Activated T-helper 17 cell treated with anti-CD3 and anti-CD28 coated beads, Interleukin-2, amount 50 U/mL, for 72 hours (primary cell): ENCODE measurements at places on chromosomes 6 and 20. TPM values are rescaled to one million over a fixed set of nuclear protein-coding genes. Genes with fewer than 3 reads are reported as not detected.

- ATAC-seq: peak; percentile 11
- no peak overlapping the region for H3K27ac ChIP-seq
- no peaks in the 10 kb centered on the region for H3K27me3 ChIP-seq
- peaks cover 42% of the 10 kb centered on the region for H3K36me3 ChIP-seq
- H3K4me1 ChIP-seq: peaks cover 14% of the 10 kb centered on the region
Observed at GRCh38 chr6:29948277-29948676, 5.9 kb downstream of the HLA-A start.

DNA sequence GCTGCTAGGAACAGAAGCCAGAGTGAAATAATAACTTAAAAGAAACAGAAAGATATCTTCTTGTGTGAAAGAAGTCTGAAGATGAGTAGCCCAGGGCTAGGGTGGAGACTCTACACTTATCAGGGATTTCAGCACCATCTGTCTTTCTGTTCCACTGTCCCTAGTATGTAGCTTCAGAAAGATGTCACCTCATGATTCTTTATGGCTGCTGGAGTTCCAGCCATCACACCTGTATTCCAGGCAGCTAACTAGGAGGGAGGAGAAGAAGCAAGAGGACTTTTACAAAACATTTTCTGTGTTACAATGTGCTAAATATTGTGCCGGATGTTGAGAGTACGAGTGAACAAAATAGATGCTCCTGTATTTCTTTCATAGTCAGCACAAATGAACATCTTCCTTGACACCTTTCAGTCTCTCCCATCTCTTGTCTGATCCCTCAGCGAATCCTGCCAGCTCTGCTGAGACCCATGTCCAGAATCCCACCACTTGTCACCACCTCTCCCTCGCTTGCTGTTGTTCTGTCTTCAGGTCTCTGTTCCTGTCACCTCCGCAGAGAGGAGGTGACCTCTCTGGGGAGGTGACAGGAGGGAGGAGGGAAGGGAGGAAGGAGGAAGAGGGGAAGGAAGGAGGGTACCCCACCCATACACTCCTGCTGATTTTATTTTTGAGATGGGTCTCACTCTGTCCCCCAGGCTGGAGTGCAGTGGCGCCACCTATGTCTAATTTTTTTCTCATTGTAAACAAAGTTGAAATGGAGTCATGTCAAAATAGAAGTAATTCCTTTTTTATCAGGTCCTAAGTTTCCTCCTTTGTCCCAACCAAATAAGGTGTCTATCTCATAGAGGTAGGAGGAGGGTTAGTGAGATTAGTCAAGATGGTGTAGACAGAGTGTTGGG lies 188.9 kb downstream of the TFAP2C start:
- peaks cover 3% of the 10 kb centered on the region for H3K27me3 ChIP-seq
- no peaks in the 10 kb centered on the region for H3K36me3 ChIP-seq
- no peak for ATAC-seq
- H3K27ac ChIP-seq: no peak overlapping the region
- H3K4me1 ChIP-seq: no peaks in the 10 kb centered on the region
- H3K4me3 ChIP-seq: no peak overlapping the region

- peaks cover 3% of the 10 kb centered on the region for H3K27me3 ChIP-seq
- ATAC-seq: no peak
- H3K4me1 ChIP-seq: no peaks in the 10 kb centered on the region
- no peaks in the 10 kb centered on the region for H3K36me3 ChIP-seq
- H3K27ac ChIP-seq: no peak overlapping the region
Observed at GRCh38 chr20:30811885-30812671, 445.4 kb upstream of the DEFB115 start.

DNA sequence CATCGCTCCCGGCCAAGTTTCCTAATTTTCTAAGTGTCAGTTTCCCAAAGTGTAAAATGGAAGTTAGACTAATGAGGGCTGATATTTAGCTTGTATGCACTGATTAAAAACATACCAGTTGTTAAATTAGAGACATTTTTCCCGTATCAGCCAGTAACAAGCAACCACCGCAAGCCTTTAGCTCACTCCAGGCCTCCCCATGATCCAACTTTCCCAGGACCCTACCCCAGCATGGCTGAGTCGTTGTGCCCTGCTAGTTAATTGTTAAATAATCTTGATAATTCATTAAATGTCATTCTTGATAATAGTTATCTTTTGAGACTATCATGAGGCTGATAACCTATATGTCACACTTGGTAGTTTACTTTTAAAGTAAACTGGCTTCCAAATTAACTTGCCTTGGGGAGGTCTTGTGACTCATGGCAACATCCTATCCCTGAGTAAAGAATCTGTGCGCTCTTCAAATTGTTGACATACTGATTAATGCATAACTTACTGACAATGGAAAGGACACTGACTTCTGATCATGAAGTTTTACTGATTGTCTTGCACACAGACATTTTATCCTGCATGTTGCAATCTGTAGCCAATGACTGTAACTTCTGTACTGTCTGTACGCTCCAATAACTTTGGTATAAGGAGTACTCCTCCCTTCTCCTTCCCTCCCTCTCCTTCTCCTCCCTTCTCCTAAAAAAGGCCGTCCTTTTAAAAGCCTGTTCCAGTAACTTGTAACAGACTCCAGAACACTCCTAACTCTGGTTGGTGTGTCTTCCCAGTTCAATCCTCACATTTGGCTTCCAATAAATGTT lies 6.3 kb upstream of the GTF3C6 start:
- no peak overlapping the region for H3K27ac ChIP-seq
- no peaks in the 10 kb centered on the region for H3K4me1 ChIP-seq
- no peaks in the 10 kb centered on the region for H3K27me3 ChIP-seq
- no peaks in the 10 kb centered on the region for H3K36me3 ChIP-seq
- no peak for ATAC-seq

Gene OR12D1
- not detected for total RNA-seq

DNA sequence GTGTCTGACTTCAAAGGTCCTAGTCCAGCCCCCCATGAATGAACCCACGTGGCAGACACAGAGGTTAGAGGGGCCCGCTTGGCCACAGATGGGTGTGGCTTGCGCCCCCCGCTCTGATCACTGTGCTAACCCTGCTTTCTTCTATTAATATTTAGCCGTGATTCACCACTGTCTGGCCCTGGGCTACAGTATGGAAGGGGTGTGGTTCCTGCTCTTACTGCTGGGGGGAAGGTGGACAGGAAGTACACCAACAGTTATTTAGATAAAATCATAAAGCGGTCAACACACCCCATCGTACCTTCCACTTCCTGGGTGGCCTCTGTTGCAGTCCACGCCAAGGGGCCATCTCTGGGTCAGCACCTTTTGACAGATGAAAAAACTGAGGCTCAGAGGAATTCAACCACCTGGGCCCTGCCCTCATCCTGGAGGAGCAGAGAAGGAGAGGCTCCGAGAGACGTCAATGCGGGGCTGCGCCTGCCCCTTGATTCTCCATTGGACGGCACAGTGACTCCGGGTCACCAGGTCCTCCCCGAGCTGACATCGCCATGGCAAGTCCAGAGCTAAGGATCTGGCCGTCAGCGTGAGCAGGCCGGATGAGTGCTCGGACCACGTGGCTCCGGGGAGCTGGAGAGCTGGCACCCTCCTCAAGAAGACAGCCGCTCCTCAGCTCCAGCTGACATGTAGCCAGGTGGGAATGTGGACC lies 206.3 kb downstream of the PREX1 start:
- H3K27me3 ChIP-seq: no peaks in the 10 kb centered on the region
- H3K36me3 ChIP-seq: peaks cover 36% of the 10 kb centered on the region
- peak overlapping the region; percentile 45 for H3K4me3 ChIP-seq
- H3K27ac ChIP-seq: peak overlapping the region; percentile 65
- H3K4me1 ChIP-seq: peaks cover 5% of the 10 kb centered on the region
- ATAC-seq: peak; percentile 8

Gene POU5F1
- not detected for total RNA-seq

DNA sequence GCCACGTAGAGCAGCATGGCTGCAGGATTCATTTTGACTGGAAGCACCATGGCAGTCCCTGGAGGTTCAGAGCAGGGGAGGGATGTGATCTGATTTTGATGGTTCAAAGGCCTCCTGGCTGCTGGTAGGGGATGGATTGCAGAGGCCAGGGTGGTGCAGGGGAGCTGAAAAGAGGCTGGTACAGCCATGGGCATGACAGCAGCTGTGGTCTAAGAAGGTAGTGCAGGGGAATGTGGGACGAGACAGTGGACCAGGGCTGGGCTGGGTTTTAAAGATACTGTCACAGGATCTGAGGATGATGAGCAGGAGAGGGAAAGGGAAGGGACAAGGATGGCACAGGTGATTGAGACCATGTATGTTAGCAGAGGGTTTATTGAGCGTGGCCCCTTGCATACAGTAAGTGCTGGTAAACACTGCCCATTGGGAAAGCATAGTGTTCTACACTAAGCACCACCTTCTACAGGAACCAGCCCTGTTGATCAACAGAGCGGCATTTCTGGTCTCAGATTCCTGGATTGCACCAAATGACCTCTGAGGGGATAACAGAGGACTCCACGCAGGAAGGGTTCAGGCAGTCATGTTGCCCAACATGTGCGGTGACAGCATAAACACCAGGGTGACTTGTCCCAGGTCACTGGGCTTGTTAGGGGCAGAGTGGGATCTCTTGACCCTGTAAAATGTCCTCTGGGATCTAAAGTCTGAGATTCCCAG lies 14.5 kb upstream of the SIRPA start:
- no peak for ATAC-seq
- H3K4me3 ChIP-seq: no peak overlapping the region
- H3K4me1 ChIP-seq: no peaks in the 10 kb centered on the region
- no peaks in the 10 kb centered on the region for H3K36me3 ChIP-seq
- no peaks in the 10 kb centered on the region for H3K27me3 ChIP-seq

Gene HTR1E
- not detected for total RNA-seq

- no peak overlapping the region for H3K4me3 ChIP-seq
- peaks cover 20% of the 10 kb centered on the region for H3K27me3 ChIP-seq
- H3K4me1 ChIP-seq: no peaks in the 10 kb centered on the region
- H3K27ac ChIP-seq: no peak overlapping the region
- no peaks in the 10 kb centered on the region for H3K36me3 ChIP-seq
Observed at GRCh38 chr6:75149240-75149639, 56.6 kb downstream of the COL12A1 start.

DNA sequence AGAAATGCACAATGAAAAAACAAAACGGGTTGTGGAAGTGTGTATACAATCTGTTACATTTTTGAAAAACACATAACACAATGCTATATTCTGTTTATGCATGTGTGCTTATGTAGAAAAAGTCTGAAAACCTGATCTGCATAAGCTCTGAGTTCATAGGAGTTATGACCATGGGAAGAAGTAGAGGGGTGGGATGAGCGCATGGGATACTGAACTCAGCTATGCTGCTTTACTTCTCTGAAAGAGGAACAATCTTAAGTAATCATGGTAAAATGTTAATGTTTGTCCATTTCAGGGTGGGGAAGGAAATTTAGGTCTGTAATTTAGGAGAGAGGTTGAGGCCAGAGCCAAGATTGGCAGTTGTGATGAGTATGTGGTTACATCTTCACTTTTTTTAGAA lies 126.8 kb downstream of the MTHFD1L start:
- peak overlapping the region; percentile 73 for H3K27ac ChIP-seq
- no peaks in the 10 kb centered on the region for H3K27me3 ChIP-seq
- peaks cover 9% of the 10 kb centered on the region for H3K4me1 ChIP-seq
- no peak for ATAC-seq
- H3K4me3 ChIP-seq: no peak overlapping the region
- peaks cover 78% of the 10 kb centered on the region for H3K36me3 ChIP-seq
